ENCODE measurements at places on chromosomes 16 and 17.

DNA sequence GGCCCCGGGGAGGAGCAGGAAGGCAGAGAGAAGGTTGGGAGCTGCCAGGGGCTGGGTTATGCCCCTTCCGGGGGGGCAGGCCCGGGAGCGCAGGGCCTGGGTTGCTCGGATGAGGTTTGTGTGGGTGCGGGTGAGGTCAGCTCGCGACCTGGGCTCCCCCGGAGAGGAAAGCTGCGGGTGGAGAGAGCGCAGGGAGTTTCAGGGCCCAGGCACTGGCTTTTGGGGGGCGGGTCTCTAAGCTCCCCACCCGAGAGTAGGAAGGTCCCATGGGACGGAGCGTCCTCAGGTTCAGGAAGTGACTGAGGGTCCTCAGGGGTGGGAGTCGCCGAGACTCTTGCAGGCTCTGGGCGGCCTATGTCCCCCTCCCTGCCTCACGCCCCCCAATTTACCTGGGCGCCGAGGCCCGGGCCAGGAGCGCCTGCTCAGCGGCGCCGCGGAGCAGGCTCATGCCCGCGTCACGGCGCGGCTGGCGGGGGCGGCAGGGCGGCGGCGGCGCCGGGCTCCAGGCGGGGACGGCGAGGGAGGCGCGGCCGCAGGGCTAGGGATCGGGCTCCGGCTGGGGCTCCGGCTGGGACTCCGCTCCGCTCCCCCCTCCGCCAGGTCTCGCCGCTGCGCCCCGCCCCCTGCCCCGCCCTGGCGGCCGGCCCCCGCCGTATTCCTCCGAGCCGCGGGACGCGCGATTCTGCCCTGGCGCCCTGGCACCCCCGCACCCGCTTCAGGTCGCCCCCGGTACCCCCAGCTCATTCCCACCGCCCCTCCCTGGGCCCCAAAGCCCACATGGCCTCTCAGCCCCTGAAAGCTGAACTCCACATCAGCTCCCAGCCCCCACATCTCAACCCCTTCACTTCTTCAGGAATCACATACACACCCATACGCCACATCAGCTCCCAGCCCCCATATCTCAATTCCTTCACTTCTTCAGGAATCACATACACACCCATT, at the start of gene DOK4:
Gene DOK4, minus strand, starts transcription at position 578 of the 942 bp plus-strand sequence. CDS start 6,986 bp downstream, outside the sequence.
- peak; percentile 74 for DNase-seq

- no peak for DNase-seq
Measured at GRCh38 chr17:41442739-41443138, 2.0 kb upstream of the KRT38 start.

GRCh38 chr17:10633738-10634379, 23.2 kb downstream of the MYH3 start:
- peak; percentile 85 for DNase-seq

DNA sequence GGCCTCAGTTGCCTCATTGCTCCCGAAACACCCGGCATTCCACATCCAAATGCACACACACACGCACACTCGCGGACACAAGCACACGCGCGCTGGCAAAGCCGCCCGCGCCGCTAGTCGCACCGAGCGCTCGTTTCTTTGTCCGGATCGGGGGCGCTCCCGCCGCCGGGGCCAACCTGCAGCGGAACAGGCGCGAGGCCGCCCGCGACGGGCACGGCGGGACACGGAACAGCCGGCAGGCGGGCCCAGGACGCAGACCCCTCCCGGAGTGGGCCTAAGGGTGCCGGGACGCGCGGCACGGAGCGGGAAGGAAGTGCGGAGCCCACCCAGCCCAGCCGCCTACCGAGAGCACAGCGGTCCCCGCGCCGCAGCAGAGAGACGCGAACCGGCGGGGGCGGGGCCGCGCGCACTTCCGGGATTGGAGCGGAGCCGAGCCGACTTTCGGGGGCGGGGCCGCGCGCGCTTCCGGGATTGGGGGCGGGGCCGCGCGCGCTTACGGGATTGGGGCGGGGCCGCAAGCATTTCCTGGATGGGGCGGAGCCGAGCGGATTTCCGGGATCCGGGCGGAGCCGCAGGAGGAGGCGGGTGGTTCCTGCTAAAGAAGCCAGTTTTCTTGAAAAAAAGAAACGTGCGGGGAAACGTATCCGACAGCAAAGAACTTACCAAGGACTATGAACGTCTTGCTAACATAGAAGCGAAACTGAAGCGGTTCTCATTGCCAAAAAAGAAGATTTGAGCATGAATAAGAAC, at the start of gene CYBC1:
Gene CYBC1, minus strand, starts transcription at position 396 of the 750 bp plus-strand sequence. CDS start 1,498 bp downstream, outside the sequence.
- DNase-seq: peak; percentile 97

GRCh38 chr17:83006515-83007455, 72.6 kb upstream of the METRNL start:
- DNase-seq: no peak

GRCh38 chr17:19237389-19238166, 412 bp downstream of the EPN2 start:
- peak; percentile 29 for DNase-seq

GRCh38 chr16:73771196-73772064, 525.2 kb upstream of the PSMD7 start:
- no peak for DNase-seq

GRCh38 chr17:7632492-7632894, 2.6 kb downstream of the SHBG start:
- peak; percentile 68 for DNase-seq

DNA sequence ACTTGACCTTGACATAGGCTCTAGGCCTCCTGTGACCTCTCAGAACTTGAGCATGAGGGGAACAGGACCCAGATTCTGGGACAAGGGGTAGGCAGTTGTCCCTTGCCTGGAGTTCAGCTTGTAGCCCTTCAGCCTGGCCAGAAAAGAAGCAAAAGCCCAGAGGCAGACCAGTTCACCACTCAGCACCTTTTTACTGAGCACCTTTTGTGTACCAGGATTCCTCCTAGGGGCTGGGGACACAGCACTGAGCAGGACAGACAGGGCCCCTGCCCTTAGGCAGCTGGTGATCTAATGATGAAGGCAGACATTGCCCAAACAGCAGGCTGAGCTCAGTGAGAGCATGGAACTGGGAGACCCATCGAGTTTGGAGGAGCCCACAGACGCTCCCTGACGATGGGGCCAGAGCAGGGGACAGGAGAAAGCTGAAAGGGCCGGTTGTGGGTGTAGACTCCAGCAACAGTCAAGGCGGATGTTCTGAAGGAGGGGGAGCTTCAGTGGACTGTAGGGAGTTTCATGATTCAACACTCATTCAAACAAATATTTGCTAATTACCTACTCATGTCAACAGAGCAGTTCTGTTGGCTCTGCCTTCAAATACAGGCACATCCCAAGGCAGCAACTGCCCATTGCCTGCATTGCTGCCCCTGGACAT, 32.0 kb downstream of the SBK1 start:
- DNase-seq: no peak

Data from GM12865 (cell line).